Kidney (tissue), 22 donors: ENCODE measurements at places on chromosomes 4 and X. TPM values are rescaled to one million over a fixed set of nuclear protein-coding genes. Genes with fewer than 3 reads are reported as not detected.

DNA sequence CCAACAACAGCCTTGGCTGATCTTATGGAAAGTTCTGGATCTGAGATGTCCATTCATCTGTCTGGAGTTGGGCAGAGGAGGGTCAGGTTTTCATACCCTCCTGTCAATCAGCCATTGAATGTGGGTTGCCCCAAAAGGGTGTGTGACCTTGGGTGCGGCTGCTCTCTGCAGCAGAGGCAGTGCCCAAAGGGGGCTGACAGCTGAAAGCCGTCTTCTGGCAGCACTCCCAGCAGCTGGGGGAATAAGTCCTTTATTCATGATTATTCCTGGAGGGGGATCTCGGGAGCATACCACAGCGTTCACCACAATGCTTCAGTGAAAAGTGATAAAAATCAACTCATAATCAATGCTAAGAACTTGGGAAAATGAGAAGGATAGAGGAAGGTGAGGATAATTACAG lies 54.7 kb downstream of the OTC start:
- no peak for DNase-seq

GRCh38 chr4:55158957-55159356 lies 33.6 kb upstream of the KDR start:
- DNase-seq: no peak

DNA sequence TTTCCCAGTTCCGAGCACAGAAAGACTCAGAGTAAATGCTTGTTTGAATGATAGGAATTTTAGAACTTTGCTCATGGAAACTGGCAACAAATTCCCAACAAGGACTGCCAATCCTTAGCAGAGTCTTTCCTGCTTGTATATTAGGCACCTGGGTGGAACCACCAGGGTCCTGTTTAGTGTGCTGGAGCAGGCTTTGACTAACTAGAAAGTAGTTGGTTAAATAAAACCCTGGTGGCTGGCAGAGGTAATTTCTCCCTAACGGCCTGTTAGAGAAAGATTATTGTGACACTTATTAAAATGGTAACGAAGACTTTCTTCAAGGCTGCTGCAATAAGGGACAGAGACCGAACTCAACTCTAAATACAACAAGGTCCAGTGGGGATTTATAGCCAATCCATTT lies 103.6 kb upstream of the TEX13D start:
- DNase-seq: no peak

- DNase-seq: no peak
Observed at GRCh38 chr4:118872181-118872580, 16.5 kb upstream of the SYNPO2 start.

GRCh38 chr4:127203562-127204200 lies 429.1 kb upstream of the INTU start:
- DNase-seq: no peak

- DNase-seq: peak; percentile 53
Observed at GRCh38 chr4:3041192-3042142, 32.9 kb downstream of the HTT-AS start.

DNA sequence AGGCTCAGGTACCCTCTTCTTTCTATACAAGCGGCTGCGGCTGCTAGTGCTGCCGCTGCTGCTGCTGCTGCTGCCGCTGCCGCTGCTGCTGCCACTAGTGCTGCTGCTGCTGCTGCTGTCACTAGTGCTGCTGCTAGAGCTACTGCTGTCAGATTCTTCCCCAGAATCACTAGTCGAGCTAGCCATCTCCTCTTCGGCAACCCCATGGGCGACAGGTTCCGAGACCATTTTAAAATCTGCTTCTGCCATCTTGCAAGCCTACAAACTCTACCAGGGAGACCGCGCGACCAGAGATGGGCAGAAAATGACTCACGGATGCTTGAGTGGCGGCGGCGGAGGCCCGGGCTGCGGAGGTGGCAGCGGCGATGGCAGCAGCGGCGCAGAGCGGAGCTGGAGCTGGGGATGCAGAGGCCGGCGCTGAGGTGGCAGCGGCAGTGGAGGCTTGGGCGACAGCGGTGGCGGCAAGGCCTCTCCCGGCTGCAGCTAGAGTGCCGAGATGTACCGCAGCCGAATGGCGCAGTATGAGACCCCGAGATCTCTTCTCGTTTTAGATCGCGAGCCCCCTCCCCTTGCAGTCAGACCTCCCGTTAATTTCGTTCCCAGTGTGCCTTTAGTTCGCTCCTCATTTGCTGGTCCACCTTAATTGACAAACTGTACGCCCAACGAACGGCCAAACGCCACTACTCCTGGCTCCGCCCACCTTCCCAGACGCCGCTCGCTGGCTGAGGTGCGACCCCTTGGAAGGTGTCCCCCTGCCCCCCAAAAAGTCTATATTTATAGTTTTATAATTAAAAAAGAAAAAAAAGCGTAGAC lies at the start of gene NAP1L3:
TSS of gene NAP1L3 (minus strand) at position 523 of the 813 bp plus-strand sequence. CDS start at position 249, 274 bp downstream.
- DNase-seq: peak; percentile 92

- no peak for DNase-seq
Observed at GRCh38 chrX:80174925-80175574, 160.5 kb downstream of the TBX22 start.

GRCh38 chr4:75644095-75644494 lies 13.8 kb upstream of the CDKL2 start:
- no peak for DNase-seq

- no peak for DNase-seq
Observed at GRCh38 chrX:48520455-48520854, 1.2 kb upstream of the EBP start.

DNA sequence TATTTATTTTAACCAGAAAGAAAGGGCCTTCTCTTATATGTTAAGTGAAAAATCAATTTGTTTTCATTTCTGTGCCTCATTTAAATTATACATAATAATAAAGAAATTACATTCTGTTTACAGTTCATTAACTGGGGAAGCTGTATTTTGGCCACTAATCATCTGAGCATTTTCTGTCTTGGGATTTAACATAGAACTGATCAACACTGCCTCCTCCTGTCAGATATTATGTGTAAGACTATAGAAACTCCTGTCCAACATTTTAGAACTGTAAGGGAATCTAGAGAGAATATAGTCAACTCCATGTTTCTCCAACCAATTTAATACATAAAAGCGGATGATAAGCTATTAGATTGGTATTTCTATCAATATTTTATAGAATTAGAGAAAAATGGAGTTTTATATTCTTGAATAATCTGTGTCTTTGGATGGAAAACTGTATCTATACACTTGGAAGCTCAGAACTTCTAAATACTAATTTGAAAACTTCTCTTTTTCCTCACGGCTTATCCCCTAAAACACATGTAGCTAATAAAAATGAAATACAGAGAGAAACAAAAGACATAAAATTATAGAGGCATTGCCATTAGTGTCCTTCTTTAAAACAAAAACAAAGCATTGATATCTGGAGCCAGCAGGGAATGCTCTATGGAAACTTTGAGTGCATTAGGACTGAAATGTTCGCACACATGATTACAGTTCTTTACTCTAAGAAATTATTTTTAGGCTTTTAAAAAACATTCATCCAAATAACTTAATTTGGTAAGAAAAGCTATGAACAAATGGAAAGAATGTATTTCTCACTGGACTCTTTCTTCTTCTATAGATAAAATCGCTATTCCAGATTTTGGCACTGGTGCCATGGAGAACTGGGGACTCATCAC lies 33.1 kb downstream of the ENPEP start:
- DNase-seq: no peak

DNA sequence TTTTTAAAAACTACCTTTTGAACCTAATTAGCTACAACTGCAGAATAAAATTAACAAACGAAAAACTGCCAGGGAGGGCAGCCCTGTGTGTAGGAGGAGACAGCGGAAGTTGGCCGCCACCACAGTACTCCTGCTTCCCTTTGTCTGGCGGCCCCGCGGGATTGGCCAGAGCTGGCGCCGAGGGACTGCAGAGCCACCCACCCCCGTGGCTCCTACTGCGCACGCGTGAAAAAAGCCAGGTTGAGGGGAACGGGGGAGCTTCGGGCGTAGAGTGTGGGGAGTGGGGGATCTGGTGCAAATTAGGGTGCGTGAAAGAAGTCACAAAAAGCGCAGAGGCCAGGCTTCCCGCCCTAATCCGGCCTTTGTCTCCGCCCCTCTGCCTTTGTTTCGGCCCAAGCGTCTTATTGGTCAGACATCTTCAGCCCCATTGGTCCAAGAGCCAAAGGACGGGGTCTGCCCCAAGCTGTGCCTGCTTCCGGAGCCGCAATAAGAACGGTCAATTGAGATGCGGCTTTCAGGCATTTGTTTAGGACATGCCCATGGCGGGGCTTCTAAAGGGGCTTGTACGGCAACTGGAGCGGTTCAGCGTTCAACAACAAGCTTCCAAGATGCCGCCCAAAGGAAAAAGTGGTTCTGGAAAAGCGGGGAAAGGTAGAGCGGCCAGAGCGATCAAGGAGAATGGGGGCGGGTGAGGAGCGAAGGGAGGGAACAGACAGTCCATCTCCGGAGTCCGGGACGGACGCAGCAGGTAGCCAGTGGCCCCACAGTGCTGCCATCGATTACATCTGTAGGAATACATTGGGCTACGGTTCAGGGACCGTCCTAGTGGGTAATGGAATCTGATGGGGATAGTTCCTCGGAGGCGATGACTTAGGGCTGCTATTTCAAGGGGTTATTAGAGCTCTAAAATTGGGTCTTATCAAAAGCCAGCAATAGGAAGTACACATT lies at the start of gene PIN4:
TSS of gene PIN4 (plus strand) at position 580 of the 948 bp plus-strand sequence. CDS start at position 609, 29 bp downstream.
- peak; percentile 96 for DNase-seq

DNA sequence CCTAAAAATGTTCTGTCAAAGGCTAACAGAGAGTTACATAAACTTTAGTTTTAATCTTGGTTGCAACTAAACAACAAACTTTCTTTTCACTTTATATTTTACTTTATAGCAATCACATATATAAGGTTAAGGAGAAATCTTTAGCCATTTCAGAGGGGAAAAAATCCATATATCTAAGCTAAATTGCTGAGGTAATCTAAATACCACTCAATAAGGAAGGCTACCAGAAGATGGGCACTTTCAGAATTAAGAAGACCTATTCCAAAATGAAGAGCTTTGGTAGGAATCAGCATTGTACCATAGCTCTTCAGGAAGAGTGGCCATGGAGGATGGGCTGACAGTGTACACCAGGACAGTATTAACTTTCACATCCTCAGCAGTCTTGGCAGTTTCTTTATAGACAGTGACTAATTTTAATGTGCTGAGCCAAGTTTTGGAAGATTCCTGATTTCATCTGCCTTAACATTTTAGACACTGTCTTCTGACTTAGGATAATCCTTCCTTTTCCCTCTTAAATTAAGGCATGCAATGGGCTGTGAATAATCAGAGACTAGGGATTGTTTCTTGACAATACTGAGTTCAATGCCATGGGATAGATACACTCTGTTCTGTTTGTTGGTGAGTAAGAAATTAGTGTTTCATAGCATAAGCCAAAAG lies 7.1 kb downstream of the FAT4 start:
- no peak for DNase-seq

DNA sequence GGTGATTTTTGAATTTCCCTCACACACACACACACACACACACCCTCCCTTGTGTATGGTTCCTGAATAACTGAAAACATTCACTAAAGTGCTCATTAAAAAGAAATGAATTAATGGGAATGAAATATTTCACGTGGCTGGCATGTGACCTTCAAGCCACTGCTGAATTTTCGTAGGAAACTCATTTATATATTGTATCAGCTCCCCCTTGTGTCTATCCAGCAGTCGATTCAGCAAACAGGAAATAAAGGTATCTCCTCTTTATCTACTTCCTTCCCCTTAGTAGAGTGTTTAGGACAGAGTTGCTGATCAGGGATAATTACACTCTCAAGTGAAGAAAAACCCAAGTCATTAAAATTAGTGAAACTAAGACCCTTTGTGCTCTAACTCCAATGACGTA lies 912.6 kb upstream of the LCORL start:
- DNase-seq: no peak

DNA sequence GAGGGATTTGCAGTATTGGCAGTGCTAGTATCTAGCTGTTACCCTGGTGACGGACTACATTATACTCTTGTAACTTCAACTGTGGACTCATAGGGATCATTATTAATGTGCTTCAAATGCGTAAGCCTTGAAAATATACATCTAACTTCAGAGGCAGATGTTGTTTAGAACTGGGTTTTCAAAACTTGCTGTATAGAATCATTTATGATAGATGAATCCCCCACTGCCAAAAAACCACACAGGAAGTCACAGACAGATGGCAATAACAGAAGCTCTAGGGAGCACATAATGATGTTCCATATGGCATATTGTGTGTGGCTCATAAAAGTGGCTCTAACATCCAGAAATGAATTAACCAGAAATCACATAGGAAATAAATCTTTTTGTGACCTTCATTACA lies 62.3 kb upstream of the RELL1 start:
- DNase-seq: no peak

- no peak for DNase-seq
Observed at GRCh38 chrX:131861088-131861787, 161.9 kb upstream of the STK26 start.

DNA sequence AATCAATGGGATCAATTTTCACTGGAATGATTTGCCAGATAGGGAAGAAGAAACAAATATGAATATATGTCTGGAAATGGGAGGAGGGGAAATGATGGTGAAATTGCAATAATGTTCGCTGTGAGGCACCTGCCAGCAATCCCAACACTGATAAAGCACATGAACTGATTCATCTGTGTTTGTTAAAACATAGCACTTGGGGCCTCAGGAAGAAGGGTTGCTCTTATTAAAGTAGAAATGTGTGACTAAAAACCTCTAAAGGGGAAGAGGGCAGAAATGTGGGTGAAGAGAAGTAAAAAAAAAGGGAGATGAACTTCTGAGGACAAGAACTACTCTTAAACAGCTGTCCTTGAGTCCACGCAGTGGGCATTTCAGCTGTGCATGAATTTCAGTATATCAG lies 101.4 kb downstream of the C4orf51 start:
- DNase-seq: no peak

DNA sequence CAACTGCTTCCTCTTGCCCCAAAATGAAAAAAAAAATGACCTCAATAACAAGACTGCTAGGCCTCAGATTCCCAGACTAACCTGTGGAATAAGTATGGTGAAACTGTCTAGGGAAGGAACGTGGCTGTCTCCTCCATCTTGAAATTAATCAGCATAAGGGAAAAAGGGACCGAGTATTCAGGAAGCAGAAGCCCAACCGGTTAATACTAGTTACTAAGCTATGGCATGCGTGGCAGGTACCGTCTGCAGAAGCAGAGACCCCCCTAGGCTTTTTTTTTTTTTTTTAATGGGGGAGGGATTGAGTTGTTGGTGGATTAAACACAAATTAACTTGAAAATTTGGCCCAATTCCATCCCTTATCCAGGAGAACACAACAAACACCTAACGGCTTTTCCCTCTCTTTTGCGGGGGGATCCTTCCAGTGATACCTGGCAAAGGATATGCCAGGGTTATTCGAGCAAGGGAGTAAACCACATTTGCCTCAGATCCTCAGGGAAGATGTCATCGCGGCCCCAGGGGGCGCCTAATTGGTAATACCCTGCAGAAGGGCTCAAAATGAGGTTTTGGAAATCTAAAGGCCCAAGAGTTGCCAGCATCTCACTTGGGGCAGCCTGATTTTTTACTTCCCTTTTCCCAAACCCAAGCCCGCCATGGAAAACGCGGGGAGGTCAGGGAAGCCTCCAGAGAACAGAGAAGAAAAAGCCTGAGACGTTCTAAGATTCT lies 893 bp downstream of the RLIM start:
- DNase-seq: peak; percentile 58

CENPI gene
- 0.66 TPM for total RNA-seq

DGAT2L6 gene
- total RNA-seq: not detected

FGF5 gene
- 0.13 TPM for total RNA-seq

CT47B1 gene
- total RNA-seq: not detected

RXFP1 gene
- 1.4 TPM for total RNA-seq

GYG2 gene
- 2.2 TPM for total RNA-seq
